Fibroblast of mammary gland (primary cell): ENCODE measurements at places on chromosomes 16 and 17.

- DNase-seq: no peak
Observed at GRCh38 chr17:42133461-42134041, 10.9 kb downstream of the HSPB9 start.

- DNase-seq: no peak
Observed at GRCh38 chr17:41308251-41308917, 725 bp downstream of the KRTAP16-1 start.

DNA sequence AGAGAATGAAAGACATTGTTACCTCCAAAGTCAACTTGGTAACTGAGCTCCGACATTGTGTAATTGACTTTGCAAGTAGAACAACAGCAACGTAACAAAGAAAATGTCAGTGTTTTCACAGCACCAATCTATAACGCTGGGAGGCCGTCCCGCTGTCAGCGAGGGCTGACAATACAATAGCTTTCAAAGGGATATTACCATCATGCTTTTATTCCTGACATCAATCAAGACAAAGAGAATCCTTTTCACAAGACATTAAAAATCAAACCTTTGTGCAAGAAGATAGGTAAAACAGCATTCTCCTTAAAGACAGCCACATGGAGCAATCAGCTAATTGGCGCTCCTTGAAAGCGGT is 6.2 kb downstream of the ZNF423 start:
- DNase-seq: no peak

GRCh38 chr16:813204-813915 is 12.8 kb upstream of the GNG13 start:
- peak; percentile 20 for DNase-seq

DNA sequence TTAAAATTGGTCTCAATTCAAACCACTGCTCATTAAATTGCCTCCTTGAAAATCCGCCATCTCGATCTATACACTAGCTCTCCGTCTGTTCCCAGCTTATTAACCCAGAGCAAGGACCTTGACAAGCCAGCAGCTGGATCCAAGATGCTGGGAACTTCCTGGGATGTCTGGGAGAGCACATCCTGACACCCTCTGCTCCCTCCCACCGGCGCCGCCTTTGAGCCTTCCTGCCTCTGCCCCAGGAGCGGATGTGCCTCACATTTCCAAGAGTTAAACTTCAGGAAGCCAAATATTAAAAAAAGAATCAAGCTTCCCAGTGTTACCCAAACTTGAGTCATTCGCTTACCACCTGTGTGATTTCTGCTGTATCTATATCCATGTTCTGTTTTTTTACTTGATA is 107.9 kb downstream of the HAPSTR1 start:
- DNase-seq: no peak

- no peak for DNase-seq
Observed at GRCh38 chr16:21598206-21598605, 1.2 kb upstream of the METTL9 start.

DNA sequence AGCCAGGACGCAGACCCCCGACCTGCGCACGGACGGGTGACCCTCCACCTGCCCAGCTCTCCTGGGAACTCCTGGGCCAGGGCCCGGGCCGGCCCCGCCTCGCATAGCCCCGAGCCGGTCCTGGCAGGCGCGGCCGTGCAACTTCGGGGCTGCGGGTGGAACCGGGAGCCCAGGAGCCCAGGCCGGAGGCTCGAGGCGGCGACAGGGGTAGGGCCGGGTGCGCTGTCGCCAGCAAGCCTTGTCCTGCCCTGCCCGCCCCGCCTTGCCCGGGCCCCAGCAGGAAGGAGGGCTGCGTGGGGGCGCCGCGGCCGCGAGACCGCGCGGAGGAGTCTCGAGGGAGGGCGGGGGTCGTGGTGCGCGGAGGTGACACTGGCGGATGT is 408 bp downstream of the LMF1 start:
- no peak for DNase-seq

DNA sequence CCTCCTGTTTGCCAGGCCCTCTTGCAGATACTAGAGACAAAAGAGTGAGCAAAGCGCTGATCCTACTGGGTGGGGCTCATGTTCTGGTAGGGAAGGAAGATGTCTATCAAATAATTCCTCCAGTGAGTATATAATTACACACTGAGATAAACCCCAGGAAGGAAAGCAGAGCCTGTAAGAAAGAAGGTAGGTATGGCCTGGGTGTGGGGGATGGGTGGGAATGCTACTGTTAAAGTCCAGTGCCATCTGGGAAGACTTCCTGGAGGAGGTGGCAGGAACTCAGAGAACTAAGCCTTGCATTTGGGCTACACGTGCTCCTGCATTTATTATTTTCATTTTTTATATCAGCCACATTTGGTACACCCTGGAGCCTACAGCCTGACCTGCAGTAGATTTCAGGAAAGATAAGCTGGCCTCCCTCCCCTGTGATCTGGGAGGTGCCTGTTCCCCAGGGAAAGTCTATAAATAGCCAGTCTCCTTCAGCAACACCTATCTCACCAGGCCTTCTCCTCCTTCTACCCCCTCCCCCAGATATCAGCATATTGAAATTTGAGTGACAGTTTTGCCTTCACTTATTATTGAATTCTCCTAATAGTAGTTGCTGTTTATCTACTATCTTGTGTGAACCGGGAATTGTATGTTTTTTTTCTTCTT is 11.5 kb downstream of the ATP2C2 start:
- no peak for DNase-seq

DNA sequence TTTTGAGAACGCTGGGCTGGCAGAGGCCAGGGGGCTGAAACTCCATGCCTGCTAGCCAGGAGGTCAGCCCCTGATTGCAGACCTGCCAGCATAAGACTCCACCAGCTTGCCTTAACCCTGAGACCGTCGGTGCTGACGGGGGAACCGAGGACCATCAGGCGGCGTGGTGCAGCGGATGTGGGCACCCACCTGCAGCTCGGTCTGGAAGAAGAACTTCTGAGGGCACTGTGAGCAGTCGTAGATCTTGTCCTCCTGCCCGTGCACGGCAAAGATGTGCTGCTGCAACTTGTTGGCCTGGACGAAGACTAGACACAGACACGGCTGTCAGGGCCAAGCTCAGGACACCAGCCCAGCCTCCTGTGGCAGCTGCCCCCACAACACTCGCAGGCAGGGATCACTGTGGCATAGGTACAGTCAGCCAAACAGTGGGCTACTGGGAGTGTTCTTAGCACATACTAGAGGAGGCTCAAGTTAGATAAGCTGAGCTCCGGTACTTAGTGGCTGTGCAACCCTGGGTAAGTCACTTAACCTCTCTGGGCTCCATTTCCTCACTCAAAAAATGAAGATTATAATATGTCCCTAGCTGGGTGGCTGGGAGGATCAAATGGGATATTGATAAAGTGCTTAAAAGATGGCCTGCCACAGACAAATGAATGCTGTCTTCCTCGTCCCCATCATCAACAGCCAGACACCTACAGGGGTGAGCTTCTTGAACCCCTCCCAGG is 150.0 kb downstream of the C16orf78 start:
- no peak for DNase-seq

DNA sequence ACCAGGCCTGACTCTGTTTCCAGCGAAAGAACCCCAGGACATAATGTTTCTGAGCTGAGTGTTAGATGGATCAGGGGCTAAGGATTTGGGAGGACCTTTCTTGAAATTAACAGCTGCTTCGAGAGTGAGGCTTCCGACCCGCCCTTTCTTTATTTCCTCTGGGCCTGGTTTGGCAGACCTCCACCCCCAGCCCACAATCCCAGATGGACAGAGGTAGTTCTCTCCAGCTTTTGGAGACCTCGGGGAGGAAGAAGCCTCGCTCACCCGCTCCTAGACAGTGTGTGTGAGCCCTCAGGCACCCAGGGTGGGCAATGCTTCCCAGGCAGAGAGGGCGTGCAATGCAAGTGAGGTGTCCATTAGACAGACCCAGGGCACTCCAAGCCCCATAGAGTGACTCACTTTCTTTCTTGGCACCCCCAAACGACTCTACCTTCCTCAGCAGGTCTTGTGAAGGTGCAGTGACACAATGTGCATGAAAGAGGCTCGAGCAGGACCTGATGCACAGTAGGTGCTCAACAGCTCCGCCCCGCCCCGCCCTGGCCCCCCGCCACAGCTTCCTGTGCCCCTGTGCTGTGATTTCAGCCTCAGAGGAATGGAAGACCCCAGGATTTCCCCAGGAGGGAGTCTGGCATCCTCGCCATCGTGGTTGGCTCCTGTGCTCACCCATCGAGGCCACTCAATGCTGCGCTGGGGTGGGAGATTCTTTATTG is 50.7 kb upstream of the TOB1 start:
- DNase-seq: peak; percentile 15

- no peak for DNase-seq
Observed at GRCh38 chr17:57603978-57604377, 141.1 kb downstream of the CCDC182 start.

DNA sequence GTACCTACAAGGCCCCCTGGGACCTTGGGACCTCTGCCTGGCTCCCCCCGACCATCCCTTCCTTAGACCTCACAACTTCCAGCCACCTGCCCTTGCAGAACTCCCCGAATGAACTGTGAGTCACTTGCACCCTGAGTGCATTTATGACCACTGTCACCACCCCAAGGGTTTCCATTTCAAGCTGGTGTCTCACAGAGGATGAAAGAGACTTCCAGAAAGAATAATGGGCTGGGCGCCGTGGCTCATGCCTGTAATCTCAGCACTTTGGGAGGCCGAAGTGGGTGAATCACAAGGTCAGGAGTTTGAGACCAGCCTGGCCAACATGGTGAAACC is 124.5 kb upstream of the CIBAR2 start:
- DNase-seq: peak; percentile 71

GRCh38 chr16:69593751-69594255 is 28.0 kb downstream of the NFAT5 start:
- DNase-seq: no peak

DNA sequence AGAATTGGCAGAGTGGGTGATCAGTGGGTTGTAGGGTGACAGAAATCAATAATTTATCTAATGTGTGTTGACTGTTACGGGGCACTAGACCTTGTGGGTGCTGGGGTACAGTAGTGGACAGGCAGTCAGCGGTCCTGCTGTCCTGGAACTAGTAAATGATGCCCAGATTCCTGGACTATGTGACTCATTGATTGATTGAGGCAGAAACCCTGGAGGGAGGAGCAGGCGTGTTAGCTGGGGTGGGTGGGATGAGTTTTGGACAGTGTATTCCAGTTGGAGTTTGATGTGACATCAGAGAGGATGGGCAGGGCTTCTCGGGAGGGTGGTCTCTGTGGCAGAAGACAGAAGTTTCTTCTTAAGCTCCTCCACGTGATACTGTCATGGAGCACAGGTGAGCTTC is 24.4 kb downstream of the PRMT7 start:
- DNase-seq: peak; percentile 79

- peak; percentile 8 for DNase-seq
Observed at GRCh38 chr17:56870081-56870651, 36.2 kb downstream of the DGKE start.
